Activated CD8-positive, alpha-beta memory T cell treated with anti-CD3 and anti-CD28 coated beads, Interleukin-2, amount 10 ng/mL, durations not matched to agents 7 days and 5 days (primary cell): ENCODE measurements at places on chromosomes 12 and 14. TPM values are rescaled to one million over a fixed set of nuclear protein-coding genes. Genes with fewer than 3 reads are reported as not detected.

GRCh38 chr12:57459750-57460467 lies at the start of gene GLI1:
GLI1 (plus strand) TSS chr12:57459785; CDS start chr12:57463692, 3,907 bp downstream.
- peaks cover 53% of the 10 kb centered on the region for H3K4me1 ChIP-seq
- peak within 1 kb of the TSS; percentile 94 for H3K27ac ChIP-seq
- H3K27me3 ChIP-seq = peaks cover 18% of the 10 kb centered on the region
- H3K36me3 ChIP-seq = no peaks in the 10 kb centered on the region
- peak within 1 kb of the TSS; percentile 94 for H3K4me3 ChIP-seq
- DNase-seq = no peak

- H3K4me1 ChIP-seq = peaks cover 39% of the 10 kb centered on the region
- DNase-seq = no peak
- peak overlapping the region; percentile 87 for H3K4me3 ChIP-seq
- peak overlapping the region; percentile 92 for H3K27ac ChIP-seq
Observed at GRCh38 chr12:1594006-1594260, 448 bp downstream of the FBXL14 start.

DNA sequence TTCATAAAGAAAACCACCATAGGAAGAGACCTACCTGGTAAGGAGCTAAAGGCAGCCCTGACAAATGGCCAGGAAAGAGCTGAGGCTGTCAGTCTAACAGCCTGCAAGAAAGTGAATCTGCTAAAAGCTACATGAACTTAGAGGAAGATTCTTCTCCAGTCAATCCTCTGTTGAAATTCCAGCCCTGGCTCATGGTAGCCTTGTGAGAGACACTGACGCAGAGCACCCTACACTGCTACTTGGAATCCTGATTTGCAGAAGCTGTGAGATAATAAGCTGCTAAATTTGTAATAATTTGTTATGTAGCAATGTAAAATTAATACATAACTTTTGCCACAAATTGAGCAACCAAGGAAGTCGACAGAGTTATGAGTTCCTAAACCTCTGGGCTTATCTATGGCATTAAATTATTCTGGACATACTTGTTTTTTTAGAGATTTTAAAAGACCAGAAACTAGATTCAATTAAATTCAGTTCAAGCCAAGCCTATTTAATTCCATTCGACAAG lies 257.0 kb downstream of the ETNK1 start:
- no peaks in the 10 kb centered on the region for H3K4me1 ChIP-seq
- no peaks in the 10 kb centered on the region for H3K27me3 ChIP-seq
- no peak for DNase-seq

GRCh38 chr12:40534828-40535227 lies 157.4 kb upstream of the CNTN1 start:
- H3K4me1 ChIP-seq = no peaks in the 10 kb centered on the region
- no peaks in the 10 kb centered on the region for H3K27me3 ChIP-seq
- DNase-seq = no peak
- H3K4me3 ChIP-seq = no peak overlapping the region

- no peaks in the 10 kb centered on the region for H3K36me3 ChIP-seq
- no peak overlapping the region for H3K4me3 ChIP-seq
- no peak for DNase-seq
- peaks cover 4% of the 10 kb centered on the region for H3K4me1 ChIP-seq
Observed at GRCh38 chr14:76724651-76725550, 36.4 kb upstream of the VASH1 start.

GRCh38 chr12:12877153-12877768 lies 14.1 kb upstream of the GPRC5A start:
- no peak for DNase-seq
- peaks cover 17% of the 10 kb centered on the region for H3K4me1 ChIP-seq

GRCh38 chr14:87896393-87897380 lies 96.3 kb downstream of the GALC start:
- DNase-seq = no peak
- H3K4me3 ChIP-seq = no peak overlapping the region
- H3K27ac ChIP-seq = no peak overlapping the region

DNA sequence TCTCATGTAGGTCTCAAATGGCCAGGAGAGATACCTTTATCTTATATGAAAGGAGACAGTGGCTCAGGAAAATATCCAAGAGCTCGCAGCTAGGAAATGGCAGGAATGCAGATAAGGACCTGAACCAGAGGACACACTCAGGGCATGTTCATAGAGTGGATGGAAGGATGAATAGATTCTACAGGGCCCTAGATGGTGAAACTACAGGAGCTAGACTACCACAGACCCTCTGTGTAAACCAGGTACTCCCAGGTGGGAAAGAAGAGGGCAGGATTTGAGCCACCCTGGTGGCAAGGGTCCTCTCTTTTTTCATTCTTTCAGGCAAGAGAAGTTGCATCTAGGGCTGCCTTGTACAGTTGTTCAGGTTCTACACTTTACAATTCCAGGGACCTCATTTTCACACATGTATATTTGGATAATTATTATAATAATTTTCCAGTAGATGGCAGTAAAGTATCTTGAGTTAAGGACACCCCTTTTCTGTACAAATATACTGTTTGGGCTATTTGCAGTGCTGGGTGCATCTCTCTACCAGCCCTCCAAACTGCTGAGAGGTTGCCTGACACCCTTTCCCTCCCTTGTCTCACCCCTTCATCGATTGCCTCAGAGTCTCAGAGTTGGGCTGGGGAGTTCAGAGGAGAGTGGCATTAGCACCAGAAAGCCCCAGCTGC lies 10.5 kb upstream of the ZDHHC22 start:
- no peak overlapping the region for H3K4me3 ChIP-seq
- H3K27me3 ChIP-seq = peaks cover 31% of the 10 kb centered on the region
- H3K4me1 ChIP-seq = no peaks in the 10 kb centered on the region
- no peak overlapping the region for H3K27ac ChIP-seq
- DNase-seq = no peak

- peak overlapping the region; percentile 22 for H3K27ac ChIP-seq
- no peak for DNase-seq
- H3K4me1 ChIP-seq = peaks cover 11% of the 10 kb centered on the region
- H3K36me3 ChIP-seq = peaks cover 22% of the 10 kb centered on the region
- H3K27me3 ChIP-seq = no peaks in the 10 kb centered on the region
Observed at GRCh38 chr14:103704708-103705107, 10.5 kb downstream of the XRCC3 start.

DNA sequence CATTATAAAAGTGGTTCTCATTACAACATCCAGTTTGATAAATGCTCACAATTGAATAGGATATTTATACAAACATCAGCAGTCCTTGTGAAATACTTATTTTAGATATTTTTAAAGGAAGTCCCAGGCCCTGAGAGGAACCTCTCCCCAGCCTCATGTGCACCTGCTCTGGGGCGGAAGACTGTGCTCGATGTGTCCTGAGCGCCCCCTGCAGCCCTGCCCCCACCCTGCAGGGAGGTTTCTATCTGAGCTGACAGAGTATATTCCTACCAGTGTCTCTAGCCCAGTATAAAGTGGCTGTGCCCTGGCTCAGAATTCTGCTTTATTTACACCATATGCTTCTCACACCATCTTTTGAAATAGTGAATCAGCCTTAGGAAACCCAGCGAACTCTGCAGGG lies 1349.1 kb downstream of the TMEM121 start:
- peaks cover 23% of the 10 kb centered on the region for H3K4me1 ChIP-seq
- DNase-seq = peak; percentile 59
- no peaks in the 10 kb centered on the region for H3K36me3 ChIP-seq
- H3K27me3 ChIP-seq = peaks cover 35% of the 10 kb centered on the region

DNA sequence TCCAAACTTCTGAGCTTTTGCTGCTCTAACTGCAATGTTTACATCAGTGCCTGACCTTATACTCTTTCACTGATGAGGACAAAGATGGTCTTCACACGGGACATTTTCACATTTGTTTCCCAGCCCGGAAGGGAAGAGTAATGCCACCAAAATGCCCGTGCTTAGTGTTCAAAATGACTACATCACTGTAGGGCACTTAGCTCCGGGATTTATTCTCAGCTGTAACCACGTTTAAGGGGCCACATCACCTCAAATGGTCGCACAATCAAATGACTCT lies 2.9 kb downstream of the GSG1 start:
- H3K4me1 ChIP-seq = peaks cover 51% of the 10 kb centered on the region
- peak overlapping the region; percentile 80 for H3K27ac ChIP-seq
- no peaks in the 10 kb centered on the region for H3K36me3 ChIP-seq
- no peak for DNase-seq

- H3K4me3 ChIP-seq = no peak overlapping the region
- no peaks in the 10 kb centered on the region for H3K27me3 ChIP-seq
- no peaks in the 10 kb centered on the region for H3K36me3 ChIP-seq
Observed at GRCh38 chr12:44628180-44628579, 247.9 kb downstream of the NELL2 start.

GRCh38 chr14:63573581-63573980 lies 30.4 kb upstream of the PPP2R5E start:
- H3K27ac ChIP-seq = no peak overlapping the region
- no peak for DNase-seq
- no peaks in the 10 kb centered on the region for H3K36me3 ChIP-seq

DNA sequence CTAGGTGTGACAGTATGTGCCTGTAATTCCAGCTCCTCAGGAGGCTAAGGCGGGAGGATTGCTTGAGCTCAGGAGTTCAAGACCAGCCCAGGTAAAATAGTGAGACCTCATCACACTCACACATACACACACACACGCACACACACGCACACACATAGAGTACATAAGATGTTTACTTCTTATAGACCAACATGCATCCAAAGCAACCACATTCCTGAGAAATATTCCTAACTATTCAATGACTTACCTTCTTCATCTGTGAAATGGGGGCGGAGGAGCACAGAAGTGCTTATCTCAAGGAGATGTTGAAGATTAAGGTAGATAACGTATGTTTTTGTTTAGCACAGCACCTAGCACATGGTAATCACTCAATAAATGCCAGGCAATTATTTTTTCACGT lies 6.4 kb downstream of the NDUFA12 start:
- DNase-seq = no peak
- H3K4me3 ChIP-seq = no peak overlapping the region
- peaks cover 27% of the 10 kb centered on the region for H3K4me1 ChIP-seq
- H3K36me3 ChIP-seq = peaks cover 38% of the 10 kb centered on the region
- H3K27ac ChIP-seq = no peak overlapping the region

DNA sequence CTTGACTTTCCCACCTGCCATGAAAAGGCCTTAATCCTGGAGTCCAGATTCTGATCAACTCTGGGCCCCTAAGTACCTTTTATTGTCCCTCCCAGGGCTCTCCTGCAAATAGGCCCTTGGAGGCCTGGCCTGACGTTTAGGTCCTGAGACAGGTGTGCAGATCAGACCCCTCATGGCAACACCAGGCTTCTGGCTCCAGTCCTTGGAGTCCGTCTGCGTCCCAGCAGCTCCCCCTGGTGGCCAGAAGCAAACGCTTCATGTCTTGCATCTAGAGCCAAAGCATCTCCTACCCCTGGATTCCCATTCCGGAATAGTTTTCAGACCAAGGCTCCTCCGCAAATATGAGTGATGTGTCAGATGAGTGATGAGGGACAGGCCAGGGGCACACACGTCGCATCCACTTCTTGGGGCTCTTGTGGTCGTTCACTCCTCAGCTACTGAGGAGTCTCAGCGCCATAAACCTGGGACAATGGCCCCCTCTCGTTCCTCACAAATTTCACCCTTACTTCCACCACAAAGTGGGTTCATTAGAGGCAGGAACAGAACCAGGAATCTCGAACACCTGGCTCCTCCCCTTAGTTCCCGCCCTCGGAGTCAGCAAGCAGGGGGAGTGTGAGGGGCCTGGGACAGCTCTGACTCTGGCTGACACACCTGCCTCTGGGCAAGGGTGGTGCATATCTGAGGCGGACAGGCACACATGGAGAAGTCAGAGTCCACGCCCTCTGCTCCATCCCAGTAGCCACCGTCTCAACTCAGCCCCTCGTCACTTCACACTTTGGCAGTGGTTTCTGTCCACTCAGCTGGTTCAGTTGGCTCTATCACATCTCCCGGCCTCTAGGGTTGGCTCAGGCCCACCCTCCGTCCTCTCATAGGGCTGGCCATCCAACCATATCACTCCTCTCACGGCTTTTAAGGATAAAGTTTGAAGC lies 77.9 kb upstream of the PWP1 start:
- H3K36me3 ChIP-seq = no peaks in the 10 kb centered on the region
- no peak overlapping the region for H3K27ac ChIP-seq
- H3K27me3 ChIP-seq = no peaks in the 10 kb centered on the region
- no peak overlapping the region for H3K4me3 ChIP-seq
- H3K4me1 ChIP-seq = no peaks in the 10 kb centered on the region
- DNase-seq = peak; percentile 84

Gene SMCO2
- 0.91 TPM for total RNA-seq

Gene EML1
- not detected for total RNA-seq

Gene RAPGEF3
- 1.5 TPM for total RNA-seq

Gene MANSC1
- total RNA-seq = 0.14 TPM

Gene FBLN5
- total RNA-seq = 0.73 TPM

Gene CLEC9A
- total RNA-seq = not detected
